Right ventricle myocardium inferior (tissue), 1 donor: ENCODE measurements at places on chromosomes 6 and 20. TPM values are rescaled to one million over a fixed set of nuclear protein-coding genes. Genes with fewer than 3 reads are reported as not detected.

DNA sequence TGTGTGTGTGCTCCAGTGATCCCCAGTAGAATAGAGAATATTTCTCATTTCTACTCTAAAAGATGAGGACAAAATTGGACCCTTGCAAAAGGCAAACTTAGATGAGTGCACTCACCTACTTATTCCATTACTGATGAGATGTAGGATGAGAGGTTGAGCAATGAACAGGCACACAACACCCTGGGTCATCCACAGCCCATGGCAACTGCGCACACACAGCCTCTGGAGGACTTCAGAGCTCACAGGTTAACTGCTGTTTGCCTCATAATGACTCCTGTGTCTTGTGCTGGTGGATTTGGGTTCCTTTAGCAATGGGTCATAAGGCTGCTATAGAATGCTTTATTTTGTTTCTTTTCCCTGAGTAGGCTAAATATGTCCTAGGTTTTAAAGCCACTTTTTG lies 103.6 kb upstream of the TNFAIP3 start:
- DNase-seq = no peak

DNA sequence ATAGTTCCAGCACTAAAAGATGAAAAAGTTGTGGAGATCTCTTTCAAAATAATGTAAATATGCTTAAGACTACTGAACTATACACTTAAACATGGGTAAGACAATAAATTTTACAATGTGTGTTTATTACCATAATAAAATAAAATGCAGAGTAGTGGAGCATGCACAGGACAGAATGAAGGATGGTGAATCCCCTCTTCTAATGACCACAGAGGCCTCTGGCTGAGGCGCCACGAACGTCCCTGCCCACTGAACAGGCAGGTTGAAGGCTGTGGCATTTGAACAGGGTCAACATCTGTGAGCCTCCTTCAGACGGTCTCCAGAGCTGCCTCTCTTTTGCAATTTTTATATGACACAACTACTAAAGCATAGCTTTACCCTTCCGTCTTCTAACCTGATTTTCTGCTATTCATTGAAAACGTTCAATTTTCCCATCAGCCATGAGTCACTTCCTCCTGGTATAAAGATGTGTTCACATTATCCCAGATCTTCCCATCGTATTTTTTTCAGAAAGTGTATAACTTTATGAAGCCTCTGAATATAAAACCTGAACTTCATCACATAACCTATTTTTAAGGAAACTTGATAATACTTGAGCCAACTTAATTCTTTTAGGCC lies 37.8 kb downstream of the ADGRF4 start:
- no peak for DNase-seq

The ZC2HC1B gene
- not detected for total RNA-seq

GRCh38 chr20:58188527-58188926 lies 39.9 kb downstream of the ANKRD60 start:
- DNase-seq = no peak

GRCh38 chr6:126923807-126924206 lies 194.7 kb upstream of the RSPO3 start:
- DNase-seq = no peak

The MAS1 gene
- not detected for total RNA-seq

DNA sequence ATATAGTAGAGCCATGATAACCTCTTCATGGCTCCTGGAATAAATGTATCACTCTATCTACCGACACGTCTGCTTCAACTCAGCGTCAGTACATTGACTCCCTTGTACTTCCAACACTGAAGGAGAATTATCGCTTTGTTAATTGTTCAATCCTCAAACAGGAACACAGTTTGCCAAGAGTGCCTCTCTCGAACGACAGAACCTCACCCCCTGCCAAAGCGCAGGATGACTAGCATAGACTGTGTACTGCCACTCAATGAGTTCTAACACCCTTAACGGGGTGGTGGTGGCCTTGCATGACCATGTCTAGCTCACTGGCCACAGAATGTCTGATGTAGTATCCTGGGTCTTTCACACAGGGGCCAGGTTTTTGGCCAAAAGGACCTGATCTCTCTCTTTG lies 81.4 kb upstream of the HEY2 start:
- DNase-seq = no peak
